T-helper 17 cell (primary cell): ENCODE measurements at places on chromosomes 12 and 14.

GRCh38 chr14:51996148-51996746 is 6.9 kb downstream of the RTRAF start:
- peaks cover 8% of the 10 kb centered on the region for H3K4me1 ChIP-seq
- no peak overlapping the region for H3K27ac ChIP-seq
- no peak for DNase-seq
- no peaks in the 10 kb centered on the region for H3K27me3 ChIP-seq
- peaks cover 11% of the 10 kb centered on the region for H3K36me3 ChIP-seq

GRCh38 chr12:68888243-68888642 is 44.7 kb downstream of the CPM start:
- peaks cover 8% of the 10 kb centered on the region for H3K4me1 ChIP-seq
- DNase-seq: no peak
- no peak overlapping the region for H3K27ac ChIP-seq

DNA sequence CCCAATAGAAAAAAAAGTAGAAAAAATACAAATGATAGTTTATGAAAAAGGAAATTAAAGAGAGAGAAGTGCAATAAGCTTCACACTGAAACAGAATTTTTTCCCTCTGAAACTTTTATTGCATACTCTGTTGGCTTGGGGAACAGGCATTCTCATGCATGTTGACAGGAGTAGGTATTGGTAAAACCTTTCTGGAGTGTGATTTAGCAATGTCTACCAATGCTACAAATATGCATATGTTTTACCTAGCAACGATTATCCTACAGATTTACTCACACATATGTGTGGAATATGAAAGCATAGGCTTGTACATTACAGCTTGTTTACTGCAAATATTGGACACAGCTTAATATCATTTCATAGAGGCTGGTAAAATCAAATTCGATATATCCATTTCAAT is 125.7 kb upstream of the MYF6 start:
- no peaks in the 10 kb centered on the region for H3K36me3 ChIP-seq
- H3K27ac ChIP-seq: no peak overlapping the region
- no peaks in the 10 kb centered on the region for H3K27me3 ChIP-seq
- no peak overlapping the region for H3K4me3 ChIP-seq
- no peak for DNase-seq

DNA sequence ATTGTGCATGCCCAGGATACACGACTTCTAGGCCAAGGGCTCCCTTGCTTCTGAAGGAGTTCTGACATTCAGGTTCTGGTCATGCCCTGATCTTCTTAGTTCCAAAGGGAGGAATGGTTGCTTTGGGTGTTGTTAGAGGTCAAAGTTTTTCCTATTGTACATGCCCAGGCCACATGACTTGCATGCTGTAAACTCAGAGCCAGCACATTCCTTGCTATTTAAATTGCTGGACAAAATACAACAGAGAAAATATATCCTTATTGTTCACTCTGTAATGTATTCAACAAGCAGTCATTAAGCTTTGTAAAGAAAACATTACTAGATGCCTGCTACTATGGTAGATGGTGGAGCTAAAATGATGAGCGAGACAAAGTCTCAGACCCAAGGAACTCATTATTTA is 71.2 kb upstream of the COCH start:
- H3K4me3 ChIP-seq: no peak overlapping the region
- H3K27me3 ChIP-seq: peaks cover 29% of the 10 kb centered on the region
- H3K36me3 ChIP-seq: no peaks in the 10 kb centered on the region
- no peak overlapping the region for H3K27ac ChIP-seq
- DNase-seq: no peak

- no peaks in the 10 kb centered on the region for H3K36me3 ChIP-seq
- H3K27me3 ChIP-seq: no peaks in the 10 kb centered on the region
- no peak overlapping the region for H3K4me3 ChIP-seq
- no peak for DNase-seq
- no peak overlapping the region for H3K27ac ChIP-seq
- no peaks in the 10 kb centered on the region for H3K4me1 ChIP-seq
These were observed 1428.3 kb downstream of the AACS start for GRCh38 chr12:126493366-126494108.

GRCh38 chr14:42140831-42141279 is 534.2 kb downstream of the LRFN5 start:
- H3K27ac ChIP-seq: no peak overlapping the region
- no peaks in the 10 kb centered on the region for H3K4me1 ChIP-seq
- no peak overlapping the region for H3K4me3 ChIP-seq

- no peak overlapping the region for H3K27ac ChIP-seq
- no peaks in the 10 kb centered on the region for H3K27me3 ChIP-seq
- no peaks in the 10 kb centered on the region for H3K36me3 ChIP-seq
- no peak for DNase-seq
These were observed 36.0 kb downstream of the RTRAF start for GRCh38 chr14:52025310-52025709.

DNA sequence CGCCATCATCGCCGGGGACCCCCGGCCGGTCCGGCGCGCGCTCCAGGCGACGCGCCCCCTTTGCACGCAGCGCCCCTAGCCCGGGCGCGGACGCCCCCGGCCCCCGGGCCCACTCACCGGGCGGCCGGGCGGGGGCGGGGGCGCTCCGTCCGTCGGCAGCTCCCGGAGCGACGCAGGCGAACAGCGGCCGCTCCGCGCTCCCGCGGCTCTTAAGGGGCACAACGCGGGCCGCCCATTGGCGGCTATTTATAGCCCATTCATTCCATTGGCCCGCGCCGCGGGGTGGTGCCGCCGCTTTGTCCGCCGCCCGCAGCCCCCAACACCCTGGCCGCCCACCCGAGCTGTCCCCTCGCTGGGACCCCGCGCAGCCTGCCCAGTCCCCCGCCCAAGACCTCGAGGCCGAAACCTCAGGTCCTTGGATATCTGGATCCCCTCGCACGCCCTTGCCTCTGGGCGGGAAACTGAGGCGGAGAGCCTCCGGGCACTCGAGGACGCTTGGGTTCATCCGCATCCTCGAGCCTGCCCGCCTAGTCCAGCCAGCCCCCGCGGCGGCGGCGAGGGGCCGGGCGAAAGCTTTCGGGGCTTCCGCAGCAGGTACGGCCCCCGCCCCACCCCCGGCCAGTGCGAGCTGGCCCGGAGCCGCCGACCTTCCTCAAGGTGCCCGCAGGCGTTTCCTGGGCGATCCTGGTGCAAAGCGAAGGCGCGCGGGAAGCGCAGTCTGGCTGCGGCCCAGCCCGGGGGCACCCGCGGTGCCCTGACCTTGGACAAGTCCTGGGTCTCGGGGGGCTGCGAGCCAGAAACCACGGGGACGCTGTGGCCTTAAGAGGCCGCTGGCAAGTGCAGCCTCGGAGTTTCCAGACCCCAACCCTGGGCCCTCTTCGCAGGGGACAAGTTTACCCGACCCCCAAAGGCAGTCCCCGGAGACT is at the start of gene CKB:
TSS of gene CKB (minus strand) at position 182 of the 926 bp plus-strand sequence. CDS start 337 bp downstream, outside the sequence.
- DNase-seq: no peak
- H3K4me3 ChIP-seq: peak within 1 kb of the TSS; percentile 63
- no peak within 1 kb of the TSS for H3K27ac ChIP-seq
- H3K4me1 ChIP-seq: peaks cover 19% of the 10 kb centered on the region

GRCh38 chr14:54550514-54550913 is 16.4 kb upstream of the SAMD4A start:
- no peak for DNase-seq
- no peak overlapping the region for H3K4me3 ChIP-seq
- H3K27me3 ChIP-seq: peaks cover 15% of the 10 kb centered on the region
- peaks cover 2% of the 10 kb centered on the region for H3K36me3 ChIP-seq
- no peaks in the 10 kb centered on the region for H3K4me1 ChIP-seq
- no peak overlapping the region for H3K27ac ChIP-seq

DNA sequence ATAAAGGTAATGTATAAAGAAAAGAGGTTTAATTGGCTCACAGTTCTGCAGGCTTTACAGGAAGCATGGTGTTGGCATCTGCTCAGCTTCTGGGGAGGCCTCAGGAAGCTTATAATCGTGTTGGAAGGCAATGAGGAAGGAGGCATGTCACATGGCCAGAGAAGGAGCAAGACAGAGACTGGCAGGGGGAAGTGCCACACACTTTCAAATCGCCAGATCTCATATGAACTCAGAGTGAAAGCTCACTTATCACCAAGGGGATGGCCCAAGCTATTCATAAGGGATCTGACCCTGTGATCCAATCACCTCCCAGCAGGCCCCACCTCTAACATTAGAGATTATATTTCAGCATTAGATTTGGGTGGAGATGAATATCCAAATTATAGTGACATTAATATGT is 26.3 kb downstream of the LDHB start:
- no peak overlapping the region for H3K4me3 ChIP-seq
- H3K27me3 ChIP-seq: no peaks in the 10 kb centered on the region

DNA sequence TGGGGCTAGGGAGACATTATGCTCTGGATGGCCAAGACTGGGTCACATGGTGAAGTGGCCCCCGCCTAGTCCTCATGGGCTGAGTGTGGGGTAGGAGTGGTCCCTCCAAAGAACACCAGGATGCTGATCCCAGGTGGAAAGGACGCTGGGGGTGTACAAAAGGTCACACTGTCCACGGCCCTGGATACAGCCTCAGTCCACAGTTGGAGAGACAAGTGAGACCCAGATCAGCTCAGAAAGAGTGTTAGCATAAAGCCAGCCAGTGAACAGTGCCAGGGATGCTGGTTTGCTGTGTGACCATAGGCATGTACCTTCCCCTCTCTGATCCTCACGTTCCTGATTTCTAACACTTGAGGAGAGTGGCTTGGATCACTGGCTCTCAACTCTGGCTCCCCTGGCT is 13.4 kb upstream of the OAS2 start:
- no peak overlapping the region for H3K4me3 ChIP-seq
- peaks cover 25% of the 10 kb centered on the region for H3K36me3 ChIP-seq
- H3K27me3 ChIP-seq: no peaks in the 10 kb centered on the region
- DNase-seq: no peak
- peaks cover 8% of the 10 kb centered on the region for H3K4me1 ChIP-seq
- H3K27ac ChIP-seq: no peak overlapping the region

GRCh38 chr12:82708061-82708879 is 21.6 kb downstream of the TMTC2 start:
- H3K4me1 ChIP-seq: peaks cover 4% of the 10 kb centered on the region

DNA sequence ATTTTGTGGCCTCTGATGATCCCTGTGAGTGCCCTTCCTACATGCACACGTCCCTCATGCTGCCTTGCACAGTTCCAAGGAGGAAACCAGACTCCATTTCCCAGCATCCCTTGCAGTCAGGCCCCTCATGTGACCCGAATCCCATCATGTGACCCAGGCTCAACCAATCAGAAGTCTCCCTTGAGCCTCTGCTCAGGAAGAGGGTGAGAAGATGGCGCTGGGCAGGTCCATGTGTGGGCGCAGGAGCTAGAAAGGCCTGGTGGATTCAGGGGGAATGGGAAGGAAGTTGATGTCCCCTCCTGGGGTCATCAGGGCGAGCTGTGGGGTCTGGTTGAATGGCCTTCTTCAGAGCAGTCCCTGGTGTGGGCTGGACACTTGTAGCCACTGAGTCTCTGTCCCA is 240.5 kb downstream of the ADGRD1 start:
- no peak for DNase-seq
- H3K27me3 ChIP-seq: peaks cover 16% of the 10 kb centered on the region
- no peaks in the 10 kb centered on the region for H3K36me3 ChIP-seq
- no peak overlapping the region for H3K27ac ChIP-seq

DNA sequence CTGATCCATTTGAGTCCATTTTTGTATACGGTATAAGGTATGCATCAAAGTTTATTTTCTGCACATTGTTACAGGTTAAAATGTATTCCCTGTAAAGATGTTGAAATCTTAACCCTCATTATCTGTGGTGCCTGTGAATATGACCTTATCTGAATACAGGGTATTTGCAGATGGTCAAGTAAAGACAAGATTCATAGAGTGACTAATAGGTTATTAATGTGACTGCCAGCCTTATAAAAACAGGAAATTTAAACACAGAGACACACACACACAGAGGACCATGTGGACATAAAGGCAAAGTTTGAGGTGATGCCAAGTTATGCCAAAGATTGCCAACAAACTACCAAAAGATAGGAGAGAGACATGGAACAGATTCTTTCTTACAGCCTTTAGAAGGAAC is 347.2 kb upstream of the DCN start:
- DNase-seq: no peak
- H3K4me1 ChIP-seq: no peaks in the 10 kb centered on the region
- peaks cover 2% of the 10 kb centered on the region for H3K36me3 ChIP-seq
- H3K27ac ChIP-seq: no peak overlapping the region
- no peak overlapping the region for H3K4me3 ChIP-seq

DNA sequence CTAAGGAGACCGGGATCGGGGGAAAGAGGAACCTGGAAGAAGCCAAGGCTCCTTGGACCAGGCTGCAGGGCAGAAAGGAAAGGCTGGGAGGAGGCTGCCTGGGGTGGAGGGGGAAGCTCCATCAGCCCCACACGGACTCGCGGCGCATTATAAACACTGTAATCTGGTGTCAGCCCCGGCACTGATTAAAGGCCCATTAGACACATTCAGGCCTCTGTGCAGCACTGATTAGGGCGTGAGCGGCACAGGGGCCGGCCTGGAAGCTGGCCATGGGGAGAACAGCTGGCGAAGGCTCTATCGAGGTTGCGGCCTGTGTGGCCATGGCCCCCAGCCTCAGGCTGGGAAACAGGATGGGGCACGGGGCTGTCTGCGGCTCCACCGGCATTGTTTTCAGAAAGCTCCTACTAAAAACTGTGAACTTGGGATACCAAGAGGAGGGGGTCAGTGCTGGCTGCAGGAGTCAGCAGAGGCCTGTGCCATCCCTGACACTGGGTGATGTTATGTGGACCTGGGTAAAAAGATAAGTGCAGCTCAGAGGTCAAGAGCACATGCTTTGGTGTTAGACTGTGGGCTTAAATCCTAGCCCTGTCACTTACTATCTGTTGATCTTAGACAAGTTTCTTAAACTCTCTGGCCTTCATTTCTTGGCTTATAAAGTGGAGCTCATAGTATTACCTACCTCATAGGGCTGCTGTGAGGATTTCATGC is 10.6 kb downstream of the ACVRL1 start:
- H3K27ac ChIP-seq: no peak overlapping the region
- peaks cover 12% of the 10 kb centered on the region for H3K27me3 ChIP-seq
- no peak for DNase-seq
- no peak overlapping the region for H3K4me3 ChIP-seq

GRCh38 chr14:20679907-20680306 is 4.5 kb upstream of the RNASE4 start:
- no peak overlapping the region for H3K4me3 ChIP-seq
- no peak for DNase-seq
- no peak overlapping the region for H3K27ac ChIP-seq
- H3K36me3 ChIP-seq: no peaks in the 10 kb centered on the region

DNA sequence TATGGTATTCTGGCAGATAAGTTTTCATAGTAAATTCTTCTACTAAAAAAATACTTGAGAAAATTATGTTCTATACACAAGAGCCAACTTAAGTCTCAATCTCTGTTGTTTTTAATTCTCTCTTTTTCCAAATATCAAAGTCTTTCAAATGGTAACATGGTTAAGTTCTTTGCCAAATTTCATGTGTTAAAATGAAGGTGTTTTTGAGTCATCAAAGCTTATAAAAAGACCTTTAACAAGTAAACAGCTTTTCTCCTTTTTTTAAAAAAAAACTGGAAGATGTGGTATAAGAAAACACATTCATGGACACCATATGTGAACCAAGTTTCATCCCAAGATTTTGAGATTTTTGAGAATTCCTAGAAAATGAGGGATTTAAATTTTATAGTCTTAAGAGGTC is 111.3 kb downstream of the FOXG1 start:
- H3K36me3 ChIP-seq: no peaks in the 10 kb centered on the region
- H3K4me1 ChIP-seq: no peaks in the 10 kb centered on the region
- H3K4me3 ChIP-seq: no peak overlapping the region
- H3K27me3 ChIP-seq: no peaks in the 10 kb centered on the region
- no peak for DNase-seq
- H3K27ac ChIP-seq: no peak overlapping the region

GRCh38 chr12:5434647-5435560 is 3.0 kb downstream of the NTF3 start:
- H3K27ac ChIP-seq: no peak overlapping the region
- no peak for DNase-seq
- no peaks in the 10 kb centered on the region for H3K4me1 ChIP-seq
- no peak overlapping the region for H3K4me3 ChIP-seq
- H3K27me3 ChIP-seq: peaks cover 15% of the 10 kb centered on the region
